Right renal pelvis (tissue), 4 donors: ENCODE measurements at places on chromosomes 7 and 10.

- DNase-seq: no peak
Measured at GRCh38 chr7:128883622-128884448, 21.2 kb downstream of the ATP6V1F start.

DNA sequence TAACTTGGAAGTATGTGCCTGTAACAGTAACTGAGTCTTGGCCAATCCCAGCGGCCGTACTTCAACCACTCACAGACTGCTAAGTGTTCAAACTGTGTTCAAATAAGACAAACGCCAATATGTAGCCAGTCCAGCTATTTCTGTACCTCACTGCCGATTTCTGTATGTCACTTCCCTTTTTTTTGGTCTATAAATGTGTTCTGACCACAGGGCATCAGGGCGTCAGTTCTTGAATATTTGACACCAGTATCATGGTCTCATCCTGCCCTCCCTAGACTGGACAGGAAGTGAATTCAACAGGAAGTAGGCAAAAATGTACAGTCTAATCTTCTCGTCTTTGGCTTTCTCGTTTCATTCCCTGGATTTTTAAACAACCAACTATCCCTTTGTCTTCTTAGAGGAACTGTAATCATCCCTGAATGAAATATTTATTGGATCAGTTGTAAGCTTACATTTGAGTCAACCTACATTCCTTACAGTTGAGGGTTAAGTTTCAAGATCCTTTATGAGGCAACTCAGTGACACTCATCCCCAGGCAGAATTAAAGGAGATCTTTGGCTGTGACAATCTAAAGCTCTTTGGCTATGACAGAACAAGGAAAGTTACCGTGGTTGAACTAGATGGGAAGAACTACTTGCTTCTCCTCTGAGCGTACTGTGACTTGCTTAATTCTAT, 232.7 kb downstream of the NSUN6 start:
- no peak for DNase-seq

GRCh38 chr10:48455392-48456151, 149.1 kb downstream of the MAPK8 start:
- no peak for DNase-seq

DNA sequence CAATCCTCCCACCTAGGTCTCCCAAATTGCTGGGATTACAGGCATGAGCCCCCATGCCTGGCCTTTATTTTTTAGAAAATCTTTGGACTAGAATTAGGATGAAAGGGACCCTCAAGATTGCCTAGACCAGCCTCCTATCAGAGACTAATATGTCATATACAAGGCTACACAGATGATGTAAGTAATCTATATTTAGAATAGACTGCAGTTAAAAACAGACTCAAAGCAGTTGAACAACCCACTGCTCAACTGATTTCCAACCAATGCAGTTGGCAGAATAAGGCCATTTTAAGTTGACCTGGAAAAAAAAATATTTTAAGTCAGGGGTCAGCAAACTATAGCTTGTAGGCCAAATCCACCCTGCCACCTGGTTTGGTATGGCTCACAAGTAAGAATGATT, 27.7 kb downstream of the PSPH start:
- DNase-seq: no peak

- DNase-seq: no peak
Measured at GRCh38 chr10:100747456-100748230, 2.3 kb downstream of the PAX2 start.

GRCh38 chr10:70562036-70562755, 40.3 kb downstream of the PRF1 start:
- no peak for DNase-seq

- DNase-seq: no peak
Measured at GRCh38 chr7:24968165-24968564, 11.8 kb downstream of the OSBPL3 start.
